Sciatic nerve (tissue), 2 donors: ENCODE measurements at places on chromosomes 6 and 20. TPM values are rescaled to one million over a fixed set of nuclear protein-coding genes. Genes with fewer than 3 reads are reported as not detected.

- DNase-seq = no peak
Observed at GRCh38 chr6:151618717-151619116, 124.9 kb downstream of the CCDC170 start.

The NOL4L gene
- total RNA-seq = 39.4 TPM

GRCh38 chr20:62938105-62938888, at the start of gene GID8:
Gene GID8, plus strand, starts transcription at chr20:62938147. Its CDS starts 3,356 bp downstream, at chr20:62941503.
- DNase-seq = peak; percentile 72

DNA sequence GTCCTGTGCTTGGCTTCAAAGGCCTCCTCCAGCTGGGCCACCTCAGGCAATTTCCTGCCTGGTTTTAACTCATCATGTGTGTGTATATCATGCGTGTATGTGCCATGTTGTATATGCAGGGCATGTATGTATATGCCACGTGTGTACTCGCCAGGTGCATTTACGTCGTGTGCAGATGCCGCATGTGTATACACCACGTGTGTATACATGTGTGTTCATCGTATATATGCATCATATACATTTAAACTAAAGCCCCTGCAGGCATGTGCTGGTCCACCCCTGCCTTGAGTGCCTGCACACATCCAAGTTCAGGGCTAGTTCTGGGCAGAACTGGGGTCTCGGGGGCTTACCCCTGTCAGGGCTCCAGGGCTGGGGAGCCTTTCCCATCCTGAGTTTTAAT, 54.0 kb upstream of the SMOC2 start:
- DNase-seq = no peak

The E2F3 gene
- total RNA-seq = 5.8 TPM

DNA sequence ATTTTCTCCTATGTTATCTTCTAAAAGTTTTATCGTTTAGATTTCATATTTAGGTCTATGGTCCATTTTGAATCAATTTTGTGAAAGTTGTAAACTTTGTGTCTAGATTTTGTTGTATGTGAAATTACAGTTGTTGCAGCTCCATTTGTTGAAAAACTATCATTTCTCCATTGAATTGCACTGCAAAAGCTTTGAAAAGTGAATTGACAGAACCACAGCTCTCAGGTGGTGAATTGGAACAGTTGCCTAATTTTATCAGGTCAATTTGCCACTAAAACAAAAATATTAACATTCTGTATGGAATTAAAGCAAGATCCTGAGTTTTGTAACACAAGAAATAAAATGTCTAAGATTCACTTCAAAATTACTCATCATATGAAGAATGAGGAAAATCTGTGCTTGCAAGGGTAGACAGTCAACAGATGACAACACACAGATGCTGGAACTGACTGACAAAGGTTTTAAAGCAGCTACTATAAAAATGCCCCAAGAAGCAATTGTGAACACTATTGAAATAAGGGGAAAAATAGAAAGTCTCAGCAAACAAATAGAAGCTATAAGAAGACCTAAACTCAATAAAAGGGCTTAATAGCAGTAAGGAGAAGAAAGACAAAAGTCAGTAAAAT, 346.7 kb downstream of the PAX1 start:
- DNase-seq = no peak

The CST1 gene
- 2.5 TPM for total RNA-seq

GRCh38 chr6:3324262-3324942, 65.7 kb downstream of the PSMG4 start:
- peak; percentile 53 for DNase-seq

- no peak for DNase-seq
Observed at GRCh38 chr6:132218059-132218696, 183.1 kb downstream of the MOXD1 start.

- no peak for DNase-seq
Observed at GRCh38 chr6:33251395-33252012, 20.2 kb downstream of the VPS52 start.

The ZBTB46 gene
- 30.2 TPM for total RNA-seq

GRCh38 chr6:169895926-169896761, 144.7 kb downstream of the ERMARD start:
- no peak for DNase-seq

- DNase-seq = no peak
Observed at GRCh38 chr6:53658992-53659391, 6.6 kb downstream of the KLHL31 start.

The KCNK15 gene
- 3.2 TPM for total RNA-seq

The TENT5A gene
- 24.2 TPM for total RNA-seq

The TMEM244 gene
- not detected for total RNA-seq

The FOXA2 gene
- not detected for total RNA-seq

DNA sequence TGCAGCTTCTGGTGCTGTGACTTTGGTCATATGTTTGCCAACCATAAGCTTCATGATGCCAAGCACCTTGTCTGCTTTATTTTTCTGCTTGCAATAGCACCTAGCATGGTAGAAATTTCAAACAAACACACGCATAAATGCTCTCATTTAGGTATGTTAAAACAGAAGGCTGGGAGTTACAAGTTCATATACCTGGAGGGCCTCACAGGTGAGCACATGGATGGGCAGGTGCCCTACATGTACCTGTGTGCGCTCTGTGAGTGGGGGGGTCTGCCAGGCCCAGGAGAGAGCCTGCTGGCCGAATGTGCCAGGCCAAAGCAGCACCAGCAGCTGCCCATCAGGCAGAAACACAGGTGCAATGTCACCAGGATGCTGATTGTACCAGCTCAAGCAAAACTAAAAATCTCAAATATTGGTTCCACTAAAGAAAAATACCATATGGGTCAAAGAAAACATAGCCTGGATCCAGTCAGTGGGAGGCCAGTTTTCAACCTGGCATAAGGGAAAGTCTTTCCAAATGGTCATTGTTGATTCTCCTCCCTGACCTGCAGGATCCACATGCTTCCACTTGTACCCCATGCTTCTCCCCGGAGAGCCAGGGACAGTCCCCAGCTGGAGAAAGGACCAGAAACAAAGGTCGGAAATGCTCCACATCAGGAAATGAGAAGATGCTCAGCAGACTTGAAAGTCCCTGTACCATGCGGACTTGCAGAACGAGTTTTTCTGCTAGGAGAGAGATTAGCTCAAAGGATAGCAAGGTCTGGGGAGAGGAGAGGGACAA, 7.2 kb upstream of the PFDN4 start:
- DNase-seq = no peak

DNA sequence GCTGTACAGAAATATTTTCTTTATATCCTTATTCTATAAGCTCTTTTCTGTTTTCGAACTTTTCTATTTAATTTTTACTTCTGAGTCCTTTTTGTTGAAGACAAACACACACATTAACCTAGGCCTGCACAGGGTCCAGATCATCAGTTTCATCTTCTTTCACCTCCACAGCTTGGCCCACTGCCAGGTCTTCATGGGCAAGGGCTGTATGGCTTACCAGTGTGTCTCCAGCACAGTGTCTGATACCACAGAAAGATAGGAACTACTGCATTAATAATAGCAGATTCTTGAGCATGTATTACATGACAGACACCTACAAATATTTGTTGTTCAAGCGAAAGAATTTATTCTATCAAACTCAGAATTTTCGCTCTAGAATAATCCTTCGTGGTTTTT, 24.4 kb downstream of the QKI start:
- DNase-seq = peak; percentile 73

GRCh38 chr6:125586605-125587004, 162.8 kb upstream of the HEY2 start:
- DNase-seq = no peak

The TRIM15 gene
- not detected for total RNA-seq

DNA sequence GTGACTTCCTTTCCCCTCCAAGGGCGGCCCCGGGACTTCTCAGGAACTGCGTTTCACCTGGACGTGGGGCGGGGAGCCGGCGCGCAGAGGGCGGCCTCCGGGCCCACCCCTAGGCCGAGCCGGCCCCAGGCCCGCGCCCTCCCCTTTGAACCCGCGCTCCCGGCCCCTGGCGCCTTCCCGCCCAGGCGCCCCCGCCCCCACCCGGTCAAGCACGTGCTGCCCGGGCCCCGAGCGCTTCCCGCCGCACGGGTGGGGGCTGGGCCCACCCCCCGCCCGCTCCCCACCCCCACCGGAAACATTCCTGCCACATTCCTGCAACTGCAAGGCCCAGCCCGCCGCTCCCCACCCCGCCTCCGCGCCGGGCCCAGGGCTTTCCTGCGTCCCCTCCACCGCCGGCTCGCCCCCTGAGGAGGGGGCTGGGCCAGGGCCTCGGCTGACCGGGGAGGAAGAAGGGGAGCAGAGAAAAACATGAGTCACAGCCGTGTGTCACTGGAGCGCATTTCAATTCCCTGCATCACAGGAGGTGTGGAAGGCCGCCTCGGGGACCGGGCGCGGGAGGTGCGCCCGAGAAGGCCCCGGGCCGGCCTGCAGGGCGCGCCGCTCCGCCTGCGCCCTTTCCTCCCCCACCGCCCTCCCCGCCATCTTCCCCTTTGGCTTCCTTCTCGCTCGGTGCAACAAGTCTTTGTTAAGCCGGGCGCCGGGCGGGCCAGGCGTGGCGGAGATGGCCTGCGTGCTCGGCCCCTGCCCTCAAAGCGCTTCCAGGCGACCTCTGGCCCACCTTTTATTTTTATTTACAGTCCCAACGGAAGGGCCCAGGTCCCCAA, 1.2 kb upstream of the HMGA1 start:
- no peak for DNase-seq

DNA sequence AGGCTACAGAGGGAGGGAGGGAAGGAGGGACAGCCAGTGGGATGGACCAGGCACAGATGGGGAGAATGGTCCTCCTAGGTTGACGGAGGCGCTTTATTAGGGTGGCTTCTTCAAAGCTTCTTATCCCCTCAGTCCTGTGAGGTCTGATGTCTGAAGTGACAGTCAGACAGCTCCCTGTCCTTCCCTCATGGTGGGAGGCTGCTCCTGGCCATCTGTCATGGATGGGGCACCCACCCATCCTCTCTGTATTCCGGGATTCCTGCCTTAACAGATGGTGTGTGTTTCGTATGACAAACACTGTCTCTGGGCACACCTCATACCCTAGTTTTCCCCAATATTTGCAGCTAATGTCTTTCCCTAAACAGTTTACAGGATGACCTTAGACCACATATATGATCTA, 7.9 kb downstream of the RIN2 start:
- DNase-seq = no peak

The AGER gene
- total RNA-seq = 13.6 TPM

DNA sequence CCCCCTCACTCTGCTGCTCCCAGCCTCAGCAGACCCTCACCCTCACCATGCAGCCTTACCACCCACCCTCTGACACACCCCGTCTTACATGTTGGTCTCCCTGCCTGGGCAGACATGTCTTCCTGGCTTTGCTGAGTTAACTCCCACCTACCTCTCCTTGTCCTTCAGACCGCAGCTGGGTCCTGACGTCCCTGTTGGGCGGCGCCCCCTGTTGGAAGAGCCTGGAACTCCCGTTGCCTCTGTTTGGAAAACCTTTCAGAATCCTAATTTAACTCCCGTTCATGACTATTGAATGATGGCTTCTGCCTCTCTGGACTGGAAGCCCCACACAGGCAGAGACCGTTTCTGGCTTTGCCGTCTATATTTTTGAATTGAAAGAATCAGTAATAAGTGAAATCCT, 245.1 kb downstream of the MYLK4 start:
- no peak for DNase-seq

- DNase-seq = no peak
Observed at GRCh38 chr6:46325561-46326530, 155.1 kb upstream of the ENPP5 start.

DNA sequence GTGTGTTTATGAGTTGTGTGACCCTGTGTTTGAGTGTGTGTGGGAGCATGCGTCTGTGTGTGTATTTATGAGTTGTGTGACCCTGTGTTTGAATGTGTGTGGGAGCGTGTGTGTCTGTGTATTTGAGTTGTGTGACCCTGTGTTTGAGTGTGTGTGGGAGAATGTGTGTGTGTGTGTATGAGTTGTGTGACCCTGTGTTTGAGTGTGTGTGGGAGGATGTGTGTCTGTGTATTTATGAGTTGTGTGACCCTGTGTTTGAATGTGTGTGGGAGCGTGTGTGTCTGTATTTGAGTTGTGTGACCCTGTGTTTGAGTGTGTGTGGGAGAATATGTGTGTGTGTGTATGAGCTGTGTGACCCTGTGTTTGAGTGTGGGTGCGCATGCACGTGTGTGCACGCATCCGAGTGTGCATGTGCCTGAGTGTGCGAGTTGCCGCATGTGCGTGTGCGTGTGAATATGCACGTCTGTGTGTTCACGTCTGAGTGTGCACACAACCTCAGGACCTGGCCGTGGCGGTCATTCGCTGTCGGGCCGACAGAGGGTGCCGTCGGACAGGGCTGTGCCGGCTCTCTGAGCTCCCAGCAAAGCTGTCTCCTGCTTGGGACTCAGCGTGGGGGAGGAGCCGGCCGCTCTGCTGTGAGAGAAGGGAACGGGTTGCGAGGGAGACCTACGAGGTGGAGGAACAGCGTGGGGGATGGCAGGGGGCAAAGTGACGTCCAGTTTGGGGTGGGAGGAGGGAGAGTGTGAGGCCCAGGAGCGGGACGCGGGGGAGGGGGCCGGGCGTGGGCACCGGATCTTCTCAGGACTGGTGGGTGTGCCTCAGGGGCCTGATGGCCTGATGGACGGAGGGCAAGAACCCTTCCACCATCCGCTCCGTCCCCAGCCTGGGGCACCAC, 19.7 kb downstream of the SLC17A9 start:
- DNase-seq = peak; percentile 93

GRCh38 chr20:58695895-58696375, 3.3 kb downstream of the NPEPL1 start:
- no peak for DNase-seq

The PSORS1C1 gene
- total RNA-seq = 0.62 TPM

DNA sequence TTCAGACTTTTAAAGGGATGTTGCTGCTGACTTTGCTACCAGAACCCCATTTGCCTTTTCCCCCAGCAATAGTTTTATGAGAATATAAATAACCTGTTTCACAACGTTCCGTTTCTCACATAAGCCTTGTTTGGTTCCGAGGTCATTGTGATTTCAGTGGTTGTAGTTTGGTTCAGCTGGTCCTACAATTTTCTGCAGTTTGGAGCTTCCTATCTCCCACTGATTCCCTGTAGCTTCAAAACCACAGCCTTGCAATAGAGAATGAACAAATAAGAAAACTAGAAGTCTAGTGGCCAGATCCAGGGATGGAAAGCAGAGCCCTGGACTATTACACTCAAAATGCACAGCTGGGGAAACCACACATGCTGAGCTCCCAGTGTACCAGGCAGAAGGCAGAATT, 24.1 kb upstream of the SH3BGRL2 start:
- no peak for DNase-seq

- no peak for DNase-seq
Observed at GRCh38 chr6:125512621-125513020, 210.9 kb upstream of the HDDC2 start.

GRCh38 chr6:111938710-111939109, 65.5 kb upstream of the FYN start:
- DNase-seq = no peak

The DSTN gene
- 268 TPM for total RNA-seq

GRCh38 chr6:129133770-129134192, 250.8 kb downstream of the LAMA2 start:
- no peak for DNase-seq

GRCh38 chr20:63152322-63153253, 63.3 kb downstream of the YTHDF1 start:
- no peak for DNase-seq

The B4GALT5 gene
- total RNA-seq = 36.0 TPM

- DNase-seq = peak; percentile 49
Observed at GRCh38 chr20:25282796-25283195, 34.9 kb downstream of the PYGB start.

- DNase-seq = no peak
Observed at GRCh38 chr6:3214898-3215297, 12.6 kb downstream of the TUBB2B start.
